ENCODE measurements at places on chromosomes 2 and 18. TPM values are rescaled to one million over a fixed set of nuclear protein-coding genes. Genes with fewer than 3 reads are reported as not detected.

DNA sequence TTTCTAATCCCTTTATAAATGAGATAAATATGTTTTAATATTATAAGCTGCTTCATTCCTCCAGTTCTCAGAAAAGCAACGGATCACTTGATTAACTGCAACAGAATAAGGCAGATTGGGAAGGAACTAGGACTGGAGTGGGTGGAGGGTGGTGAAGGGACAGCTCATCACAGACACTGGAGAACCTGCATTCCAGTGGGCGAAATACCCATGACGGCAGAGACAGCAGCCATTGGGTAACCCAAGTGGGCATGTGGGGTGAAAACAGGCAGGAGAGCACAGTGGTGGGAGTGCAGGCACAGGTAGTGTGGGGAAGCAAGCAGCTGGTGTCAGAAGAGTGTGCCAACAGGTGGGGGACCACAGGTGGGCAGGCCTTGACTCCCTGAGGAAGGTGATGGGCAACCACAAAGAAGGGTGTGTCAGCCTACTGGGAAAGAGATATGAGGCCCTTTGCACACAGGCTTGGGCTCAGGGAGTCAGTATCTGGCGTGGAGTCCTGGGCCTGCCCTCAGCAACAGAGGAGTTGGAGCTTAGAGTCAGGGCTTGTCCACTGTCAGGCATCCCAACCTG lies 27.2 kb downstream of the DPYSL5 start:
- DNase-seq, result no peak

SLC5A7 gene
- not detected for polyA plus RNA-seq

DNA sequence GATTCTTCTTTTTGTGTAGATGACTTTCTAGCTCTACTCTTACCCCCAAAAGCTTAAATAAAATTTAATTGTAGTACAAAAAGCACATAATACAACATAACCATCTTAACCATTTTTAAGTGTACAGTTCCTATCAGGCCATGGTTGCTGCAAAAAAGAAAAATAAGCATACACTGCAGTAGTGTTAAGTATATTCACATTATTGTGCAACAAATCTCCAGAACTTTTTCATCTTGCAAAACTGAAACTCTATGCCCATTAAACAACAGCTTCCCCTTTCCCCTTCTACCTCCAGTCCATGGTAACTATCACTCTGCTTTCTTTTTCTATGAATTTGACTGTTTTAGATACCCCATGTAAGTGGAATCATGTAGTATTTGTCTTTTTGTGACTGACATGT lies 18.1 kb downstream of the PPM1B start:
- DNase-seq, result no peak

DNA sequence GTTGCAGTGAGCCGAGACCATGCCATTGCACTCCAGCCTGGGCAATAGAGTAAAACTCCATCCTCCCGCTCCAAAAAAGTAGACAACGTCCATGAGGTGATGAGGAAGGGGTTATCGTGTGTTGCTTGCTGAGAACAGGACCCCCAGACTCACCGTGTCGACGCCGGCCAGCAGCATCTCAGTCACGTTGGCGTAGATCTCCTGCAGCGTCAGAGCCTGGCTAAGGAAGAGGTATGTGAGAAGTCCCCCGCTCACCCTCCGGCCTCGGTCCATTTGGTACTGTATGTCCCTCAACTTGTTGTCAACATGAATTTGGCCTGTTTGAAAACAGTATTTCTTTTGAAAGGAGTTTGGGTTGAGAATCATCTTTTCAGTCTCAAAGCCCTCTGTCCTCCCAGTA lies 20.9 kb downstream of the CYP27C1 start:
- no peak for DNase-seq
